Upper lobe of left lung (tissue), 6 donors: ENCODE measurements at places on chromosomes 6 and 20.

DNA sequence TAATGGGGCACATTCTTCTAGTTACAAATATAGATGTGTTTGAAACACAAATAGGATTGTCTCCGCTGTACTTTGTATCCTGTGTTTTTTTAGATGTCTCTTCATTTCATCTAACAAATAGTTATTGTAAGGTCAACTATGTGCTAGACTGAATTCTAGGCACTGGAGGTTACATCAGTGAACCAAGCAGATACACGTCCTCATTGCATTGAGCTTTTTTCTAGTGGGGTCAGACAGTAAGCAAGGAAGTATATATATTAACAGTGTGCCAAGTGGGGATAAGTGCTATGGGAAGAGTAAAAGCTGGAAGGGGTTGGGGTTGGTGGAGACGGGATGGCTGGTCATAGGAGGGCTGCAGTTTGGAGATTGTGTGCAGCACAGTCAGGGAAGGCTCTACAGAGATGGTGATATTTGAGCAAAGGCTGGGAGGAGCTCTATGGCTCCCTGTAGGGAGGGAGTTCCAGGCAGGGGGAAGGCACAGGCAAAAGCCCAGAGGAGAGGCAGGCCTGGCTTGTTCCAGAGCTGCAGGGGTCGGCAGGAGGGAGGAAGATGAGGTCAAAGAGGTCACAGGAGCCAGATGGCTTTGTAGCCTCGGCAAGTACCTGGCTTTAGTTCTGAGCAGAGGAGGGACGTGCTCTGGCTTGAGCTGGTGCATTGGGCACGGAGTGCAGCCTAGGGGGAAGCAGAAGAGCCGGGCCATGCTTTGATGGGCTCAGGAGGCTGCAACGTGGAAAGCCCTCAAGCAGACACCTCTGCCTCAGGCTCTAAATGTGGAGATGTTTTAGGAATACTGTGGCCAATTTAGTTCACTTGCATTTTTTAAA is 152.3 kb downstream of the ZDHHC14 start:
- DNase-seq: no peak

DNA sequence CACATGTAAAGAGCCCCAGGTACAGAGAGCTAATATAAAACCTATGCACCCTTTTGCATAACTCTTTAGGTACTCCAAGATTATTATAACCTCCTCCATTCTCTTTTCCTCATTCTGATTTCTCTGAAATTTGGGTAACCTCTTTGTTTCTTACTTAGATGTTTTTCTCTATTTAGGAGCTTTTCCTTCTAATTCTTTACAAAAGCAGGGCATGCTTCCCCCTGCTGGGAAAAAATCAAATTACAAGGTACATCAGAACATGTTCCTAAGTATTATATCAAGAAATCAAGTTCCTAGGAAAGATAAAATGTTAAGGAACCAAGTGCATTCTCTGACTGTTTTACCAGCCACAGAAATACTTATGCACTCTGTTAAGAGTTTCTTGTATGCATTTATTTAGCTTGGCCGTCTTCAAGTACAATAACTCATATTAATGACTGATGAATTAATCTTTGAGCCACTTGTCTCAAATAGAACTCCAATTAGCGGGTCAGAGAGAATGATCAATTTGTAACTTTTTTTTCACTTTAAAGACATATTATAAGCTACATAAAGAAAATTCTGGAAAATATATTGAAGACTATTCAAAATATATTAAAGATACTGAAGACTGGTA is 2.1 kb downstream of the KHDRBS2 start:
- DNase-seq: no peak

GRCh38 chr6:6678185-6678671 is 89.7 kb downstream of the LY86 start:
- DNase-seq: no peak

DNA sequence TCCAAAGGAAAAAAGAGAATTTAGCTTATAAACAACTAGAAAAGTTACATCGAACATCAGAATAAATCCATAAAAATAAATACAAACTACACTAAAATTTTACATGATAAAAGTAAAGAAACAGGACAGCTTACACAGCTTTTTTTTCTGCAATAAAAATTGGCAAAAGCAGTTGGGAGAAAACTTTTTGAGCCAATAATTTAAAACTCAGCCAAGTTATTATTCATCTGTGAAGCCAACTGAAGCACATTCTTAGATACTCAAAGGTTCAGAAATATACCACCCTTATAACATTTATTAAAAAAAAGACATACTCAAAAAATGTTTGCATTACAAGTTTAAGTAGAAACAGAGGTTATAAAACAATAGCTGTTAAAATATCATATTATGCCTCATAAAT is 23.7 kb upstream of the RSPO3 start:
- DNase-seq: no peak

DNA sequence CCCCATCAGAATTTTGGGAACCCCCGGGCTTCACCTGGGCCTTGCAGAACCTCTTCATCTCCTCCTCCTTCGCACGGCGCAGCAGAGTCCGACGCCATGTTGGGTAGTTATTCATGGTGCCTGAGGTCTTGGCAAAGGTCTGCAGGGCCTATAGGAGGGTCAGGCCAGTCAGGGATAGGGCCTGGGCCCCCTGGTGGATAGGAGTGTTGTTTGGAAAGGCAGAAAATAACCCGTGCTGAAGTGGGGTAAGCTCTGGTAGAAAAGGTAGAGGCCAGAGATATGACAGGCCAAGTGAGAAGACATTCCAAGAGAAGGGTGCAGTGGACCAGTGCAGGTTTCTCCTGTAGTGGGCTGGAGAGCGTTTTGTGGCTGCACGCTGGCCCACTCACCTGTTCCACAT is 4.9 kb downstream of the SMPD2 start:
- no peak for DNase-seq

DNA sequence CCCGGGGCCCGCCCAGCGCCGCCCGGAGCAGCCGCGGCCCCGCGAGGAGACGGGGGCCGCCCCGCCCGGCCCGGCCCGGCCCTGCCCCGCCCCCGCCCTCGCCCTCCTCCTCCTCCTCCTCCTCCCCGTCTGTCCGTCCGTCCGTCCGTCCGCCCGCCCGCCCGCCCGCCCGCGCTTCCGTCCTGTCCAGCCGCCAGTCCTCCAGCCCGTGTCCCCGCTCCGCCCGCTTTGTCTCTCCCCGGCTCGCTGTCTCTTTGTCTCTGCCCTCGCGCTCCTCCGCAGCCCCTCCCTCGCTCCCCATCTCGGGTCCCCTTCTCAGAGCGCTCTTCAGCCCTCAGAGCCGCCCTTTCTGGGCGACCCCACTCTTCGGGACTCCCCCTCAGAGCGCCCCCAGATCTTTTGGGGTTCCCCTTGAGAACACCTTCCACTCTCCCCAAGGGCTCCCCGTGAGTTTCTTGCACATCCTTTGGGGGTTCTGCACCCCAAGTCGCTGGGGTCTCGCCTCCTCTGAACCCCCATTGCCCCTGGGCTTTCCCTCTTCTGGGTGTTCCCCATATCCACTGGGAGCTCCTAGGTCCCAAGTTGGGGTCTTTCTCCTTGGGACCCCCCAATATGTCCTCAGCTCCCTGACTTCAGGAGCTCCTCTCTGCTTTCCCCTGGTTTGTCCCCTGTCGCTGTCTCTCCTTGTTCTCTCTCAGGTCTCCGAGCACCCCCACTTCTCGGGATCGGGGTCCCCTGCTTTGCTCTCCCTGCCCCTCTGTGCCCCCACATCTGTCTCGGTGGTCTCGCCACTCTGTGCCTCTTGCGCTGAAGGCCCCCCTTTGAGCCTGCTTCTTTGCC is 79.5 kb upstream of the MYL9 start:
- no peak for DNase-seq

GRCh38 chr6:13431861-13432465 is 55.4 kb downstream of the GFOD1 start:
- DNase-seq: no peak

- DNase-seq: no peak
Observed at GRCh38 chr20:56875052-56875659, 246.1 kb downstream of the TFAP2C start.

GRCh38 chr6:138160329-138161087 is 1.2 kb upstream of the ARFGEF3 start:
- no peak for DNase-seq

DNA sequence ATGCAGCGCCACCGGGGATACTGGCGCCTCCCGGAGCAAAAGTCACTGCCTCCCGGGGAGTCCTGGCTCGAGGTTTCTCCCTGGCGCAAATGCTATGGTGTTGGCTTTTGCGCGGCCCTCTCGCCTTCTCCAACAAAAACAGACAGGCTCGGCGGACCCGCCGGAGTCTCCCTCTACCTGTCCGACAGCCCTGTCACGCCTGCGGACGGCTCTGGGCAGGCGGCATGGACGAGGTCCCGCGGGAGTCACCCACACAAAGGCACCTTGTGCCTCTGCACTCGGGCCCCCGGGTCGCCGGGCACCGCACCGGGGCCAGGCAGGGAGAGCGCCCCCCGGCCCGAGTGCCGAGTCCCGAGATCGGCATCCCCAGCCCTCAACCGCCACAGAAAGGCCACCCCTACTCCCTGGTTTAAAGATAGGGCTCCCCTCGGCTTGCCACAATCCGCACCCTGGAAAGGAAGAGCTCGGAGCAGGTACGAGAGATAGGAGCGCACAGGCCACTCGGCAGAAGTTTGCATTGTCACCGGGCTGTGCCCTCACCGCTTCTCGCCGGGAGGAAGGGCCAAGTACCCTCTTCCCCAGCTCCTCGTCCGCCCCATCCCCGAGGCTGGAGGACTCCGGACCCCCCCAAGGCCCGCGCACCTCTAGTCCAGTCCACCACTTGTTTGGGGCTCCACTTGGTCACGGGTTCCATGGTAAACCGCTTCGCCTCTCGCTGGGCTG is 903 bp downstream of the CNKSR3 start:
- peak; percentile 28 for DNase-seq

GRCh38 chr20:34604980-34605788 is 46.7 kb downstream of the MAP1LC3A start:
- DNase-seq: no peak

DNA sequence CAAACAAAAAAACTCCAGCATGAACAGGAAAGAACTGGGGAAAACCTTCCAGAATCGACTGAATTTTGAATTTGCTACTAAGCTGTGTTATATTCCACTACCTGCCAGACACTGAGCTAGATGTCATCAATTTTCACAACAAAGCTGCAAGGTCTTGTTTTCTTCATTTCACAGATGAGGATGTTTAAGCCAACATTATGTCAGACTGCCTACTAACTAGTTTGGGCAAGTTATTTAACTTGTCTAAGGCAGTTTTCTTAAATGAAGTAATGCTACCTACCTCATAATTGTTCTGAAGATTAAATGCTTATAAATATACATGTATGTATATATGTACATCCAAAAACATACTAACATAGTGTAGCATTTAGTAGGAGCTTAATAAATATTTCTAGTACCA is 144.4 kb downstream of the MMS22L start:
- no peak for DNase-seq

DNA sequence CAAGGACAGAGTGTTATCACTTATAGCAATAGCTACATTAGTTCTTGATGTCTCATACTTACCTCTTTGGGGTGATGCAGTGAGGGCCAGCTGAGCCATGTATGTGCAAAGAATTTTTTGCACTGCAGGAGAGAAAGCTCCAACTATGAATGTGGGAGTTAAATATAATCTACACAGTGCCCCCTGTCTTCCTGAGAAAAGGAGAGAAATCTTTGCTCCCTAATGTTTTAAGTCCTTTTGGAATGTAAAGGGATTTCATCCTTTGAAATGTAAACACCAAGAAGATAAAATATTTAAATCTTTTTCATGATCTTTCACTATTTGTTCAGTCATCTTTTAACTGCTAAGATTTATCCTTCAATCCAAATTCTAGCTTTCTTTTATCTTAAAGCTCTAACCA is 822.1 kb downstream of the TENT5A start:
- DNase-seq: no peak

DNA sequence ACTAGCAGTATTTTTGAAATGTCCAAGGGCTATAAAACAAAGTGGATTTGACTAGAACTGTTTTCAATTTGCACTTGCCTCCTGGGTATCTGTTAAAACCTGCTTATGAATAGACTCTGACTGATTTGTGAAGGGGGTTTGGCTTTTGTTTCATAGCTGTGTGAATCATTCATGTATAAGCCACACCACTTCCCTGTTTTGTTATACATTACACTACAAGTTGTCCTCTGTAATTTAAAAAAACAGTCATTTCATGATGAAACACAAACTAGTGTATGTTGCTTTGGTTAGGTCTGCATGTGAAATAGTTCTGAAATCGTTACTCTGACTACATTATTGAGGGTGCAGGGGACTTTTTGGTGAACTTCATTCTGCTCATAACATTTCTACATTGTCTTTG is 121.7 kb downstream of the NKAIN2 start:
- no peak for DNase-seq
